Fibroblast of skin of left quadriceps (primary cell): ENCODE measurements at places on chromosomes 1 and 21.

DNA sequence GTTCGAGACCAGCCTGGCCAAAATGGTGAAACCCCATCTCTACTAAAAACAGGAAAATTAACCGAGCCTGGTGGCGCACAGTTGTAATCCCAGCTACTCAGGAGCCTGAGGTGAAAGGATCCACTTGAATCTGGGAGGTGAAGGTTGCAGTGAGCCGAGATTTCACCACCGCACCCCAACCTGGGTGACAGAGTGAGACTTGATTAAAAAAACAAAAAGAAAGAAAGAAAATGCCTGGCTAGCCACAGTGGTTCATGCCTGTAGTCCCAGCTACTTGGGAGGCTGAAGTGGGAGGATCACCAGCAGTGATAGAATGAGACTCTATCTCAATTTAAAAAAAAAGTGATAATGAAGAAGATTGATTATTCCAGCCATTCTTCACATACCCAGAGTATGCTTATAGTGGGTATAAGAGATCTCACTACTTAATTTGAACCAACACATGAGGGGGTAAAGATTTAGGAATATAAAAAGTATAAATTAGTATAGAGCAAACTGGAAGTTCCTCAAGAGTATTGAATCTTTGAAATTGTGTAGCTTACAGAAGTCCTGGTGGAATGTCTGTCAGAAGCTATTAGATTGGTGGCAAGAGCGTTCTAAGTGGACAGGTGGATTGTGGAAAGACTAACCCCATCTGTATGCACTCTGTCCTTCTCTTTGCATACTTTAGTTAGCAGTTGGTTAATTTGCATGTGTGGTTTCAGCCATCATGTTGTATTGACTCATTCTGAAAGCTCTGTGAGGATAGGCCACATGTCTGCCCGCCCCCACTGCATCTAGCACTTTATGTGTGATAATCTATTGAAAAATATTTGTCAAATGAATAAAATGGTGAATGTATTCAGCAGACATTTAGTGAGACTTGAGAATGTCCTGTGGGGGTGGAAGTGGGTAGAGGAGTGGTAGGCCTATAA is 25.0 kb downstream of the RLF start:
- peak; percentile 40 for DNase-seq

- no peak for DNase-seq
Measured at GRCh38 chr1:204222764-204223055, 8.9 kb upstream of the GOLT1A start.

DNA sequence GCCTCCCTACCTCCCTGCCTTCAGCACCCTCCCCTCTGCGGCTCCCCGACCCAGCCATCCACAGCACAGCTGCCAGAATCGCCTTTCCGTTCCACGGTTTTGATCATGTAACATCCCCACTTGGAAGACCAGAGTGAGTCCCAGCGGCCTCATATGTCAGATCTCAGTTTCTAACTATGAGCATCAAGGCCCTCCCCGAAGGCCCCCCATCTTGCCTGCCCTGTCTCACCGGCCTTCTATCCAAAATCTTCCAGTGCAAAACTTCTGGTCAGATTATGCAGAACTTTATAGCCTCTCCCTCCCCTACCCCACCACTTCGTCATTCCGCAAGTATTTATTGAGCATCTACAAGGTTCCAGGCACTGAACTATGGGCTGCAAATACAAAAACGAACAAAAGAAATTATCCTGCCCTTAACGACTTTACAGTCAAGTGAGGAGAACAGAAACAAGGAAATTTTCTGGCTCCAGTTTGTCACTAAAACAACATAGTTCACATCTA is 20.3 kb upstream of the LMX1A start:
- no peak for DNase-seq

DNA sequence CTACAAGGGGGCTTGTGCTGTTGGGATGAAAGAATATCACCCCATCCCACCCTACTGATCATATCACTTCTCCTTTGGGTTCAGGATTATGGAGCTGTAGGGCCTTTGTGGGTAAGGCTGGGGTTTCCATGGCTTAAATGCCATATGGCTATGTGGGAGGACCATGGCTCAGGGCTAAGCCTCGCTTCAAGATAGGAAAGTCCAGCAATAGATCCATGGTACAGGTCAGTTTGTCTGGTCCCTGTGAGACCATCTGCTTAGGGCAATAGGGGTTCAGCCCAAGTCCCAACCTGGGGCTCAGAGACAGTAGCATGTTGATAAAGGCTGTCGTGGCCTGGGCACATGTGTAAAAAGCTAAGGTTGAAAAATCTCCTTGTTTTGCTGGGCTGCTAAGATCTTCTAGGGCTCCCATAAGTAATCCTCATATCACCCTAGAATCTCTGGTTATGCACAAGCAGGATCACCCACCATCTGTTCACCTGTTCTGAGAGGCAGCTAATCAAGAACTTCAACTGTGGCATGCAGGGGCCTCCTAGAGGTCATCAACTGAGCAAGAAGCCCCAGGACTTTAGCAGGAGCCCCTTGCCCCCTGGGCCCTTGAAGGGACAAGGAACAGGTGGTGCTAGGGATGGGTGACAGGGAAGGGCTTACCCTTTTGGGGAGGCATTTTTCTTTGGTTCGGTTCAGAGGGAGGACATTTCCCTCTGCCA is 66.5 kb downstream of the UBE2T start:
- no peak for DNase-seq

DNA sequence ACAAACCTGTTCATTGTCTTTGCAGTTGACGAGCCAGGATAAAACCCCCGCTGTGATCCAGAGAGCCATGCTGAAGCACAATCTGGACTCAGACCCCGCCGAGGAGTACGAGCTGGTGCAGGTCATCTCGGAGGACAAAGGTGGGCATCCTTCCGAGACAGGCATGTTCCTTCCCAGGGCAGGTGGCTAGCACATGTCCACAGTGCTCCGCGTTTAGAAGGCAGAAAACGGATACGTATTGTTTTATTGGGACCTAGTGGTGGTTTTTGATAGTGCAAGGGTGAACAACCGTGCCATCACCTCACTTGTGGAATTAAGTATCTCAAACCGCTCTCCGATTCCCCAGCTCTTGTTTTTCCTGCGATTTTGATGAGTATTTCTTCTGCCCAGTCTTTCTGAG is 115.3 kb downstream of the COLGALT2 start:
- no peak for DNase-seq

DNA sequence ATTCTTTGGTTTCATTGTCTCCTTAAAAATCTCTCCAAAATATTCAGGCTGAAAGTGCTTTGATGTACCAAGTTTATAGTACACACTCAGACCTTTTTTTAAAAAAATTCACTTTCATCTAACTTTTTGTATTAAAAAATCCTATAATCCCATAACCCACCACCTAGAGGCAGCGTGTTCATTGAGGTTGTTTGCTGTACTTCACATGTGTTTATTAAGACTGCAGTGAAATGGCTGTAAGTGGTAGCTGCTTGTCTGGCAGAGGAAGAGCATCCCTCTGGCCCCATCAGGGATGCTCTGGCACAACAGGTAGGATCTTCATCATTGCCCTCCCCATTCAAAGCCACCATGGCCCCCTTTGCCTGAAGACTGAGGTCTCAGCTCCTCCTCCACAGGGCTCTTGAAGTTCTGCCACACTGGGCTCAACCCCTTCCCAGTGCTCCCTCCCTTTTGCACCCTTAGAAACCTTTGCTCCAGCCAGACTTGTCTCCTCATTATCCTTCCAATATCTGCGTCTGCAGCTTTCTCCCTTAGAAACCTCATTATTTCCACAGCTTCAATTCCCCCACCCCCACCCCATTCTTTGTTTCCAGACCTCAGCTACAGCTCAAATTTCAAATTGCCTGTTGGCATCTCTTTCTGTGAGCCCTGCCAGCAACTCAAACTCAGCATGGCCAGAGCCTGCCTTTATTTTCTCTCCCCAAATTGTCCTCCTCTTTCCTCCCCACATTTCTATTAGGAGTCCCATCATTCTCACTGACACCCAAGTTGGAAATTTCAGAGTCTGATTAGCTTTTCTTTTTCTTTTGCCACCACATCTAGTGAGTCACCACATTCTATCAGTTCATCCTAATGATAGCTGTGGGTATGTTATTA is 369.6 kb upstream of the USP24 start:
- DNase-seq, result peak; percentile 51

GRCh38 chr21:30408782-30409494 is 13.1 kb downstream of the KRTAP13-1 start:
- peak; percentile 14 for DNase-seq

- no peak for DNase-seq
Measured at GRCh38 chr1:119015547-119015946, 27.4 kb upstream of the TBX15 start.

GRCh38 chr1:68495532-68495931 is 1.4 kb downstream of the DEPDC1 start:
- DNase-seq, result no peak

DNA sequence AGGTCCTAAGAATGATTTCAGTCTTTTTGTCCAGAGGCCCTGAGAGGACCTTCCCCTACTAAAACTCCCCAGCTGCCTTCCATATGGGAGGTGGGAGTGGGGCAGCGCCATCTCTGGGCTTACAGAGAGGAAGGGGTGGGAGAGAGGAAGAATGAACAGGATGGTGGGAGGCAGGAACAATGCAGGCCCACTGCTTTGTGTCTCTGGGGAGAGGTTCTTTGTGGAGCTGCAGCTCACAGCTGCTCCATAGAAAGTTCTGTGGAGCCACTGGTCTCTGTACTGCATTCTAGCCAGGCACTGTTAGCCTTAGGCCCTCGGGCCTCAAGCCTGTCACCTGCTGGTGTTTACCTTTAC is 43.6 kb upstream of the A3GALT2 start:
- DNase-seq, result no peak
